Right kidney (tissue), 9 donors: ENCODE measurements at places on chromosomes 13 and 19.

GRCh38 chr19:37098570-37098969 lies 20.3 kb downstream of the ZNF420 start:
- DNase-seq: no peak

GRCh38 chr13:52850072-52850395 lies 1.6 kb upstream of the PCDH8 start:
- DNase-seq: no peak

DNA sequence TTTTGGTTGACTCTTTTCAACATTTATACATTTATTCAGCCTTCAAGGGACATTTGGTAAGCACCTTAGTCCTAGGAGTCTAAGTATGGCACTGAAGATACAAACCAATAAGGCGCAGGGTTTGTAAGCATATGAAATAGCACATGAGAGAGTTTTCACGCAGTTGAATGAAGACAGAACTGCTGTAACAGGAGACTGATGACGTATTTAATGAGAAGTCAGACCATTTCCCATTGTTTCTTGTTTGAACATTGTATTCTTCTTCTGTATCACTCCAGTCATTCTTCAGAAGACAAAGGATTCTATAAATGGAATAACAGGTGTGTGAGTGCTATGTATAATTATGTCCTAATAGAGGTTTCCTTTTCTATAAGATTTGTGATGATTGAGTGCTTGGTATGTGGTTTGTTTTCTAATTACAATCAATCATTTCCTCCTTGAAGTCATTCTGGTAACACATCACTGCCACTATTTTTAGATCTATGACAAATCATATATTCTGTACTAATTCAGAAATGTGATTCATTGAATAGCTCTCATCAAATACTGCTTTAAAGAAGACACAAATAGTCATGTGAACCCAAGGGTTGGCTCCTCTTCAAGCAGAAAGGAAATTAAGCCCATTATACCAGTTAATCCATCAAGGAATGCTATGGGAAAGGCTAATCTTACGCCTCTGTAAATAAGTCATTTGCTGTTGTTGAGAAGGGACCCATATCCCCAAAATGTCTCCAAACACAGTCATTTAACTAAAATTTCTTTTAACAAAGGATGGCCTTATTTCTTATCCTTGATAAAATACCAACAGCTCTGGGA lies 222.8 kb upstream of the NBEA start:
- DNase-seq: no peak

- DNase-seq: no peak
Observed at GRCh38 chr13:73421310-73421912, 362.6 kb downstream of the KLF5 start.

GRCh38 chr19:39507715-39508364 lies 7.1 kb upstream of the SELENOV start:
- DNase-seq: no peak

DNA sequence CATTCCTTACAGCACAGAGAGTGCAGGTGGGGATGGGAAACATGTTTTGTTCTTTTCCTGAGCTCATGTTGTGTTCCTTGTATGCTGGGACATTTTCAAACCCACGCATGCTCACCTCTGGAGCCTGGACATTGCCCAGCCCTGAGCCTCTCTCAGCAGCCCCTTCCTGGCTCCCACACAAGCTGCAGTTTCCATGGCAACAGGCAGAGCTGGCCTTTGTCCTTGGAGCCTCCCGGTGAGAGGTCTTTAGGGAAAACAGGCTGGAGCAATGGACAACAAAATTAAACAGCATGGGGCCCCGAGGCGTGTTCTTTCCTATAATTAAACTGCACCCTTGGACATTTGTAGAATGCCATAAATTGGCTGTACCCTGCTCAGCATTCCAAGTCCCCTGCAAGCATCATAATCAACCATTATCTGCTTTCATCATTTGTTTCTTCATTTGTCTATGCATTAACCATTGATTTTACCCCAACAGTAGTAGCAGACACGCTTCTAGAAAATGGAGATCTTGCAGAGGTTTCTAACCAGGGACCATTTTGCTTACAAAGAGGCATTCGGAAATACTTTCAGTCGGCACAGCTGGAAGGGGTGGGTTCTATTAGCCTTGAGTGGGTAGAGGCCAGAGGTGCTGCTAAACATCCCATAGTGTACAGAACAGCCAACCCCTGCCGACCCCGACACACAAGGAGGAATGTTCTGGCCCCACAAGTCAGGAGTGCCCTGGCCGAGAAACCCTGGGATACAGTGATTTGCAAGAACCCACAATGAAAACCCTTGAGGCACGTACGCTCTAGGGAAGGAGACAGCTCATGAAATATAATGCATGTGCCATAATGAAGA lies 133.4 kb upstream of the PEG3 start:
- peak; percentile 51 for DNase-seq

- no peak for DNase-seq
Observed at GRCh38 chr19:1177322-1178114, 3.5 kb upstream of the SBNO2 start.

- DNase-seq: no peak
Observed at GRCh38 chr19:50238043-50238442, 34.6 kb downstream of the MYH14 start.

DNA sequence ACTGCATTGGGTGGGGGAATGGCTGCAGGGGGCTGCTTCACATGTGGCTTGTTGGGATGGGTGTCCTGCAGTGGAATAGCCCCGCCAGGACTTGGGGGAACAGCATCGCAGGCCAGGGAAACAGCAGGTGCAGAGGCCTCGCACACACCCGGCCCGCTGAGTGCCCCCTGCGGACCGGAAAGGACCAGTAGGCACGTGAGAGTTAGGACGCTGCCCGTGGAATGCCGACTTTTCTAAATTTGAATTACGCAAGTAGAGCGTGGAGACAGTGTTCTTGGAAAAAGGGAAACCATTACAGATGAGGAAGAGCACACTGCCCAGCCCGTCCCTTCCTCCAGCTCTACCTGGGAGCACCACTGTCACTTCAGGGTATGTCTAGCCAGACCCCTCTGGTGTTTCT lies 11.5 kb downstream of the DNM2 start:
- DNase-seq: no peak

- DNase-seq: no peak
Observed at GRCh38 chr13:113427562-113428468, 25.5 kb downstream of the ADPRHL1 start.

GRCh38 chr19:38213911-38214625 lies 10.0 kb downstream of the DPF1 start:
- DNase-seq: no peak

- no peak for DNase-seq
Observed at GRCh38 chr13:58495668-58496067, 864.1 kb downstream of the PCDH17 start.

DNA sequence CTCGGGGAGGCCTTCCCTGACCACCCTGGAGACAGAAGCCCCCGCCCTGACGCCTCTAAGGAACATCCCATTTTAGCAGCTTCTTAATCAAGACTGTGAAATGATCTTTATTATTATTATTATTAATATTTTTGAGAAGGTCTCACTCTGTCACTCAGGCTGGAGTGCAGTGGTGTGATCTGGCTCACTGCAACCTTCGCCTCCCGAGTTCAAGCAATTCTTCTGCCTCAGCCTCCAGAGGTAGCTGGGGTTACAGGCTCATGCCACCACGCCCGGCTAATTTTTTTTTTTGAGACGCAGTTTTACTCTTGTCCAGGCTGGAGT lies 3.6 kb upstream of the DAND5 start:
- no peak for DNase-seq

DNA sequence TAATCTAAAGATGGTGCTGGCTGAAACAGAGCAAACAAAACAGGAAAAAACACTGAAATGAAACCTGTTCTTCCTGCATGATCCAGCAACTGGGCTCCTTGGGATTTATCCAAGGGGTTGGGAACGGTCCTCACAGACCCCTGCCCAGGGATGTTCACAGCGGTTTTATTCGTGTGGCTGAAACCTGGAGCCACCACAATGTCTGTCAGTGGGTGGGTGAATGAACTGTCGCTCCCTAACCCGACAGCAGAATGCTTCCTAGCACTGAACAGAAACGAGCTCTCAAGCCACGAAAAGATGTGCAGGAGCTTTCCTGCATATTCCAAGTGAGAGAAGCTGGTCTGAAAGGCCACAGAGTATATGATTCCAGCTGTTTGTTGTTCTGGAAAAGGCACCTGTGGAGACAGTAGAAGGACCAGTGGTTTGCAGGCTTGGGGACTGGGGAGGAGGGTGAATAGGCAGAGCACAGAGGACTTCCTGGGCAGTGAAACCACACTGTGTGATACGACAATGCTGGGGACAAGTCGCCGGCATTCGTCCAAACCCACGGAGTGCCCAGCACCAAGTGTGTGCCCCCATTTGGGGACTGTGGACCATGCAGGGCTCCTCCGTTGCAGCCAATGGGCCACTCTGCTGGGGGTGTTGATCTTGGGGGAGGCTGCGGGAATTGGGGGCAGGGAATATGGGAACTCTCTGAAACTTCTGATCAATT lies 73.9 kb downstream of the TEX29 start:
- no peak for DNase-seq

GRCh38 chr13:48429886-48430285 lies 17.0 kb upstream of the LPAR6 start:
- no peak for DNase-seq

GRCh38 chr19:16327911-16328823 lies 3.5 kb downstream of the KLF2 start:
- no peak for DNase-seq

GRCh38 chr13:66506979-66507378 lies 723.2 kb downstream of the PCDH9 start:
- DNase-seq: no peak

DNA sequence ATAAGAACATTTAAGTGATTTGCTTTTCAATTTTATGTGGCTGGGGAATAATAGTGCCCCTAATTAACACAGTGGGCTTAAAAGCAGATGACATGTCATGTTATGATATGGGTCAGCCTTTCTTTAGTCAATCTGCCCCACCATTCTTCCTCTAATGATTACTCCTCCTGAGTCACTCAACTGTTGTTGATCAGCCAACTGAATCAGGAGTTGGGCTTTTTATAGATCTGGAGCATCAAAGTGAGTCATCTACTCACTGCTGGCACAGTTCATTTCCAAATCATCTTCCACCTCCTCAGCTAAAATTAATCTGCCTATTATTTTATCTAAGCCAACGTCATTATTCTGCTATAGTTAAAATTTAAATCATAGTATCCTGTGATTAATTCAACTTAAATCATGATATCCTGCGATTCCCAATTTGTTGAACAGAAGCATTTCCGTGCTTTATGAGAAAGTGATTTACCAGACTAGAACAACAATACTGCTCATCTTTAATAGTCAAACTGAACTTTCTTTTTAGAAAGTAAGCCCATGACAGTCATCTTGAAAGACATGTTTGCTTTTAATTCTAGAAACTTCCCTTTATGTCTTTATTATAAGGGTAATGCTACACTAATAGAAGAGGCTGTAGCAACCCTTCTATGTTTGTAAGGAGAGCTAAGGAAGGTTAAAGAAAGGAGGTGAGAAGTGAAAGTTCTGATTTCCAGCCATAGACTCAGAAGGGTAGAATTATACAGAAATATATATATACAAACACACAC lies 551.4 kb downstream of the TBC1D4 start:
- DNase-seq: no peak

- no peak for DNase-seq
Observed at GRCh38 chr13:75489502-75490263, 7.7 kb upstream of the TBC1D4 start.

GRCh38 chr19:3712663-3713611 lies 4.8 kb downstream of the TJP3 start:
- peak; percentile 41 for DNase-seq

DNA sequence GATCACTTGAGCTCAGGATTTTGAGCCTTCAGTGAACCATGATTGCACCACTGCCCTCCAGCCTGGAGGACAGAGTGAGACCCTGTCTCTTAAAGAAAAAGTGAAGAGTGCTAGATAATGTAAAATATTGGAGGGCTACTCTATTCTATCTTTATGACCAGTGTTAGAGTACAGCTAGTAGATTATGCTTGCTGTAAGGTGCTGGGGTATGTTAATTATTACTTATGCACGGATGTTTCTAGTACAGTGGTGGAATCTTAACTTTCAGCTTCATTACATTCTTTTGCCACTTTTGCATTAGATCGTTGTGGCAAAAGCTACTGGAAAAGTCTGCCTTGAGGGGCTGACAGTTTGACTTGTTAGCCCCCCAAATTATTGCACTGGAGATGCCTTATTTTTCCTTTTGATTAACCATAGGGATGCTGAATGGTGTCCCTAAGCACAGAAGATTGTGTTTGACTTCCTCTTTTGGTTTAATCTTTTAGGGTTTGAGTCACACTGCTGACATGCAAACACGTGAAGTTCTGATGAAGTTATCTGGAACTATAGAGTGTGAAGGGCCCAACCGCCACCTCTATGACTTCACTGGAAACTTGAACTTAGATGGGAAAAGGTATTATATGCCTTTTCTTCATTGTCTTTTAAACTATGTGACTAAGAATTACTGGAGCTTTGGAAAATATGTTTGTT lies 169.8 kb downstream of the ATP8A2 start:
- no peak for DNase-seq

GRCh38 chr19:1248139-1248785 lies at the start of gene MIDN:
TSS of gene MIDN (plus strand) at chr19:1248583. CDS start at chr19:1250297, 1,714 bp downstream.
- peak; percentile 95 for DNase-seq

- no peak for DNase-seq
Observed at GRCh38 chr13:106588367-106588766, 20.4 kb upstream of the ARGLU1 start.

DNA sequence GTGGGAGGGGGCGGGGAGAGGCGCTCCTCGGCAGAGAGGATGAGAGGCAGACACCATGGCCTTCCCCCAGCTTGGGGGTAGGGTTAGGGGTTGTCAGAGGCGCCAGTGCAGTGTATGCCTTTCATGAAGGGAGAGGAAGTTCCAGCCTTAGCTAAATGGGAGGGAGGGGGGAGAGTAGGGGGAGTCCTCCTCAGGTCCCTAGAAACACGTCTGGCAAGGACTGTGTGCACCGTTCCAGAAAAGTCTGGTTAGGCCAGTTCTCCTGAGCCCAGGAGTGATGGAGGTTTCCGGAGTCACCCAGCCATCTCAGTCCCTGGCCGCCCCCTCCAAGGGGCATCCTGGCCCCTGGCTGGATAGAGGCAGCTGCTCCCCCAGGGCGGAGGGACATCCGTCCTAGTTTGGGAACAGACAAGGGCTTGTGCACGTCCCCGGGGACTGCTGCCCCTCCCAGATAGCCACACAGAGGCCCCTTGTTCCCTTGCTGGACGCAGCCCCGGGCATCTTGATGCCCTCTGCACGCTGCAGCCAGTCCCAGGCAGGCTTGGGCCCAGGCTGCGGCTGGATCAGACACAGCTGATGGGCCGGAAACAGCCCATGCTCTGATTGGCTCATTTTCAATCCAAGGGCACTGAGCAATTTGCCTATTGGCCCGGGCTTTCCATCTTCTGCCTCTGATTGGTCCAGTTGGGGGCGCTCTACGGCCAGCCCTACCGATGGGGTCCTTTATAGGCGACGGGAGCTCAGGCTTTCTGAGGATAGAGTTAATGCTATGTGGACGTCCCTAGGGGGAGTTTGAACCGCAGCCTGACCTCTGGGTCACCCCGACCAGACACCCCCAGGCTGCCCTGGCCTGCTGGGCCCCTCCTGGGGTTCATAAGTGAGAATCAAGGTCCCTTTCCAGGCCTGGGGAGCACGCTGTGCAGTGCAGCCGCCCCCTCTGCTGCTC lies 3.8 kb downstream of the S1PR2 start:
- peak; percentile 72 for DNase-seq
